T-helper 9 cell (primary cell): ENCODE measurements at places on chromosomes 11 and 22.
A peak's percentile ranks its signal among the peaks of the same experiment; 100 is the strongest.

DNA sequence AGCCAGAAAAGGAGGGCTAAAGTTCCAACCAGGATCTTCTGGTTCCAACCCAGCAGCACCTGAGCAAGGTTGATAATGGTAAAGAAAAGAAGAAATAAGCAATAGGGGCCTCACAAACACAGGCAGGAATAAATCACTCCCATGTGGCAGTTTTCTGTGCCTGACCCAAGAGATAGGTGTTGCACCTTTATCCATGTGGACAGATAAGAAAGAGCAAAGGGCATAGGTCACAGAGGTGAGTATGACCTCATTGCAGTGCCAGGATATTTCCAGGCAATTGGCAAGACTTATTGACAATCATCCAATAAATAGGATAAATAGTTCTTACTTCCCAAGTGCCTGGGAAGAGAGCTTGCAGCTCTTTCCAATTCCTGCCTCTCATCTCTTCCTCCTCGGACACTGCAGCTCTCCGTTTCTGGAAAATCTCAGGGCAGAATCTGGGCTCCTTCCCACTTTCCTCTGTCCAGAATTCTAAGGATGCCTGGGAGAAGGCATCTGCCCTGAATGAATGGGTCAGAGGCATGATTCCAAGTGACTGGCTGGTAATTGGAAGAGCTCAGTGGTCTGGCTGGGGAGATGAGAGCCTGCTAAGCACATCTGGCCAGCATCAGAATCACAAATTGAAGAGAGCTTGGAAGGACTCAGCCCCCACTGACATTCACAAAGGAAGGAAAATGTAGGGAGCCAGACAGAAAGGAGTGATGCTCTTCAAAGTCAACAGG, 14.5 kb upstream of the LRRC55 start:
- DNase-seq = no peak

- no peak for DNase-seq
Observed at GRCh38 chr11:15471048-15471894, 356.5 kb downstream of the INSC start.

DNA sequence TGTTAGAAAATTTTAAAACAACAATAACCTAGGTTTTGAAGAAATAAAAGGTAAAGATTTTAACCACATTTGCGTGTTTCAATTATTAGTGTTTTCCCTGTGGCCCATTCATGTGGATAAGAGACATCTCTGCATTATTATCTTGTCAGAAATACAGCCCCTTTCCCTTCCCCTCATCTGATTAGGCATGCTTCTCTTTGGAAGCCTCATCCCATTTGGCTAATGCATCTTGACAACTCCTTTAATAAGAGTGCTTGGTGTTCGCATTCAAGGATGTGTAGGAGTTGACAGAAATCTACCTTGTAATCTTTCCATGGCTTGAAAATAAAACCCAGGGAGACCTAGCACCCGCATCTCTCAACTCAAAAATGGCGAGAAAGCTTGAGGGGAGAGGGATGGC, 635.5 kb downstream of the NTM start:
- DNase-seq = no peak

DNA sequence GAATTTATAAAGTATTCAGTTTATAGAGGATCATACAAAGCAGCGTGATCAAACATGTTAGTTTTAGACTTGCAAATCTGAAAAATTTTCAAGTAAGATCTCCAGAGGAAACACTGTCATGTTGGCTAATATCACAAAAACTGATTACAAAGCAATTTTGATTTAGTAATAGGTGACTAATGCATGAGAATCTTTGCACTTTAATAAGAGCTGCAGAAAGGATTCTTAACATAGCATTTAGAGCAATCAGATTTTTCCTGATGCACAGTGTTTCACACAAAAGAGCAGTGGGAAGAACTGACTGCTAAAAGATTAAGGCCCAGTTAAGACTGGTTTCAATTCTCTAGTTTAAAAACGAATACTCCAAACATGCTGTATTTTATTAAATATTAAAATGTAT, 321.2 kb downstream of the GUCY1A2 start:
- no peak for DNase-seq

DNA sequence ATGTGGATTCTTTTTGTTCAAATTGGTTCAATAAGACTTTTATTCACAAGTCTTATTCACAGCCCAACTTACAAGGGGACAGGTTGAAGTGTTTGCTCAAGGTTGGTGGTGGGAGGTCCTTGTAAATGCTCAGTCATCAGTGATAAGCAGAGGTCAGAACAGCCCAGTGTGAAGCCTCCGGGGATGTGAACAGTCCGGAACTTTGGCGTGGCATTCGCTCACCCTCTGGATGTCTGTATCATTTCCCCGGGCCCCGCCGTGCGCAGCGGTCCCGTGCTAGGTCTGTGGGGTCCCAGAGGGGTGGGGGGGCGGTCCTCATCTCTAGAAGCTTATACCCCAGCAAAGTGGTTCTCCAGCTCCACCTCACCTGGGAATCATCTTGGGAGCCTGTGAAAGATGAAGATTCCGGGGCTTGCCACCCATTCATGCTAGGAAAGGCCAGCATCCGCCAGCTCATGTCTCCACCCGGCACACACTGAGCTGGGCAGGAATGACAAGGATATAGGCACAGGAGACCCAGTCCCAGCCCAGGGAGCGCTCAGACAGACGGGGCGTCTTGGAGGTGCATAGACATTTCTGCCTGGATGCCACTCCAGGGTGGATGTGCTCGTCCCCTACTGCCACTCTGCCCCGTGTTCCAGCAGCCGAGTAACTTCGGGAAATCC, 327.5 kb downstream of the TBC1D22A start:
- DNase-seq = no peak

DNA sequence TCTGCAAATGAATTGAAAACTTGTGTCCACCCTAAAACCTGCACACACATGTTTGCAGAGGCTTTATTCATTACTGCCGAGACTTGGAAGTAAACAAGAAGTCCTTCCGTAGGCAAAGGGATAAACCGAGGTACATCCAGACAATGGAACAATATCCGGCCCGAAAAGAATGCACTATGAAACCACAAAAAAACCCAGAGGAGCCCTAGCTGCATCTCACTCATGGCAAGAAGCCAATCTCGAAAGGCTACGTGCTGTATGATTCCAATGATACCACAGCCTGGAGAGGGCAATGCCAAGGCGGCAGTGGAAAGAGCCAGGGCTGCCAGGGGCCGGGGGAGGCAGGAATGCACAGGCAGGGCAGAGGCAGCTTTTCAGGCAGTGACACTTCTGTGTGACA, 3.2 kb upstream of the MRPL23 start:
- DNase-seq = no peak

- DNase-seq = no peak
Observed at GRCh38 chr11:74468058-74468457, 709 bp upstream of the KCNE3 start.

DNA sequence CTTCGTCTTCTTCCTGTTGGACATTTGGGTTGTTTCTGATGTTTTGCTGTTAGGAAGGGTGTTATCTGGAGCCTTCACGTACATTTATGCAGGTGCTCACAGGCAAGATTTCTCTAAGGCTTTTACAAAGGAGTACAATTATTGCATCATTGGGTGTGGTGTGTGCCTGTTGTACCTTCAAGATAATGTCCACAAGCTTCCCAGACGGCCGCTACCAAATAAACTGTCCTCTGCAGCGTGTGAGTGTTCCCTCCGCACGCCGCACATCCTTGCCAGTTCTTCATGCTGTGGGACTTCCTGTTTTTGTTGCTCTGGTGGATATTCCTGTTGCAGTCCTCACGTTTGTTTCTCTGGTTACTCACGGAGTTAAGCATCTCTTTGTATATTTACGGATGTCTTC, 133.3 kb downstream of the TBC1D22A start:
- no peak for DNase-seq

- no peak for DNase-seq
Observed at GRCh38 chr11:67022341-67022933, 497 bp upstream of the SYT12 start.

DNA sequence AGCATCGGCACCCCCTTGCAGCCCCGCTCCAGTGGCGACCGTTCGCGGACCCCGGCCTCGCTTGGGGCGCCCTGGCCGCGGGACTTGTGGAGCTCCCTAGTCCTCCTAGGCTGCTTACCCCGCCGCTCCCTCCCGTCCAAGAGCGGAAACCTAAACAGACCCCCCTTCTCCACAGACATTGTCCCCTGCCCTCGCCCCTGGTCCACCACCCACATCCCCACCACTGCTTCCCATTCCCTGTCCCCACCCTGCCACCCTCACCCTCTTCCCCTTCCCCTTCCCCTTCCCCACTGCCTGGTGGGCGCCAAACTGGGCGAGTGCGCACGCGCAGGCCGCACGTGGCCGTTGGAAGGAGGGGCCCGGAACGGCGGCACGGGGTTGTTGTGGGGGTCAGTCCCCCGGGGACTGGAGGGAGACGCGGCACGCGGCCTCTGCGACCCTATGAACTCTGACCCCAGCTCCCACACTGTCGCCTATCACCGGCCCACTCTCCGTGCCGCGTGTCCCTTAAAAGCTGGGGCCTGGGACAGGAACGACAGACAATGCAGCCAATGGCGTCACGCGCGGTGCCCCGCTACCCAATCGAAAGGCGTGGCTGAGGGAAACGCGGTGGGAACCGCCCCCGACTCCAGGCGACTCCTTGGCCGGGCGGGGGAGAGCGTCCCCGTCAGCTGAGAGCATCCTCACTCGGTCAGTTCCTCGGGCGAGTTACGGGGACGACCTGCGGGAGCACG, at the start of gene SNX32:
TSS of gene SNX32 (plus strand) at position 667 of the 734 bp plus-strand sequence. CDS start 103 bp downstream, outside the sequence.
- peak; percentile 89 for DNase-seq

DNA sequence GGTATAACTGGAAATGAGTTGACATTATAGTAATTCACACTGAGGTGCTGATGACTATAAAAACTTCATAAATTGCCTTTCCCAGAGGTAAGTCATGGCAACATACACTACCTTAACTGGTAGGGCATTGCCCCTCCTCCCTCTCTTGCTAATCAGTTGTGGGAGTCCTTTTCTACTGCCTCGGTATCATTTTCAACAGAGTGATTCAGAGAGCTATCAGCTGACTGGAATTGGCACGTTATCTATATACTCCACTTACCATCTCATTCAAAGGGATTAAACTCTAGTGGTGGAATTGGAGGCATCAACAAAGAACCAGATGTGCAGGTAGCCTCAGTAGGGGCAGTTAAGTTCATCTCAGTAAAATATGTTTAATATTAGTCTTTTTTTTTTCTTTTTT, 8.0 kb upstream of the NUP160 start:
- no peak for DNase-seq

DNA sequence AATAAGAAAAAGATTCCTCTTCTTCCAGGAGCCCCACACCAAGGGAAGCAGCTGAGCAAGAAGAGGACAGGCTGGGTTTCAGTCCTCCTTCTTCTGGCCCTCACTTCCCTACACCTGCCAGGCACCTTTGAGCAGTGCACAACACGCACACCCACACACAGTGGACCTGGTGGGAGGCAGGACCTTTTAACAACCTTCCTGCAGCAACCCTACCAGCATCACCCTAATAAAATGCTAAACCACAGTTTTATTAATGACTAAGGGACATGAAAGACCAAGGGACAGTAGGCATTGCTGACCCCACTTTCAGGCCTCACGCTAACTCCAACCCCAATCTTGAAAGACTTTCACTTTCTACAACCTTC, 12.2 kb downstream of the ARAP1 start:
- DNase-seq = no peak

GRCh38 chr11:36131721-36132397, 157.4 kb downstream of the COMMD9 start:
- DNase-seq = no peak

DNA sequence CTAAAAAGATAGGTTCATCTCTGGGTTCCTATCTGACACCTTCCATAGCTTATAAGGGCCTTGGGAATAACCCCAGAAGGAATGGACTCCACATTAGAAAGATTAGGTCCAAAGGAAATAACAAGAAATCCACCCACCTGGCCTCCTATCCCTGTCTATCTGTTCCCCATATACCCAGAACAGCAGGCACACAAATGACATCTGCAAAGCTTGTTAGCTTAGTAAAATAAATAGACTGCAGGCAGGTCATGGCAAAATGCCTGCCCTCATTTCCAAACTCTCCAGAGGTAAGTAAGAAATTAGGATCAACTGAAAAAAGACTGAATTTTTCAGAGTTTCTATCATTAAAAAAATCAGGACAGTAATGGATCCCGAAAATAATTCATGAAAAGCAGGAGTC, 489.5 kb downstream of the DLG2 start:
- no peak for DNase-seq

DNA sequence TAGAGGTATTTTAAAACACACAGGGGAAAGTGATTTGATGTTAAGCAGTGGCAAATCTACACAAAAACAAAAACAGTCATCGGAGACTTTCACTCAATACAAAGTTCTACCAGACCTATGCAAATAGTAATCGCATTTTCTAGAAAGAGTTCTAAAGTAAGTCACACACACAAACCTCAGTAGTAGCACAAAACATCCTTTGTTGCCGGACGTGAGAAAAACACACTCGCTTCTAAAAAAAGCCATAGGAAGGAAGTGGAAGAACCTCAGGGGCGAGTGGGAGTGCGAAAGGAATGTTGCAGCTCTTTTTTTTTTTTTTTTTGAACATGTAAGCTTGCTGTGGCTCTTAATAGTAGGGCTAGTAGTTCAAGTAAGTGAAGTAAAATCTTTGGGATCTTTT, 88.9 kb downstream of the MAML2 start:
- no peak for DNase-seq

DNA sequence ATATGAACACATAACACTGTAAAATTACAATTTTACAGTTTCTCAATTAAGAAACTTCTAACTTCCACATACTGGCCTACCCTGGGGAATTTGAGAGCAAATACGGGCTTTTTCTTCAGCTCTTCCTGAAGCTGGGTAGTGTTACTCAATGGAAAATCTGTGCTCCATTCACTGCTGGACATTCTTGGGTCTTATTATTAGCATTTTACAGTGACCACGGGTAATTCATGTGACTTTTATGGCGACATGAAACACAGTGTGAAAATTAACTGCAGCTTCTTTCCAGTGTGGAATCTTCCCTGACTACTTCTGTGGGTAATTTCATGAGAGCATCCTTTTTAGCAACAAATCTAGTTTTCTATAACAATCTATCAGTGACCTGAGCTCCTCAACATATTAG, 423.7 kb upstream of the ANO5 start:
- DNase-seq = no peak

- DNase-seq = no peak
Observed at GRCh38 chr22:28188178-28188879, 269.3 kb upstream of the PITPNB start.

GRCh38 chr11:80188076-80188627, 747.3 kb upstream of the TENM4 start:
- no peak for DNase-seq

DNA sequence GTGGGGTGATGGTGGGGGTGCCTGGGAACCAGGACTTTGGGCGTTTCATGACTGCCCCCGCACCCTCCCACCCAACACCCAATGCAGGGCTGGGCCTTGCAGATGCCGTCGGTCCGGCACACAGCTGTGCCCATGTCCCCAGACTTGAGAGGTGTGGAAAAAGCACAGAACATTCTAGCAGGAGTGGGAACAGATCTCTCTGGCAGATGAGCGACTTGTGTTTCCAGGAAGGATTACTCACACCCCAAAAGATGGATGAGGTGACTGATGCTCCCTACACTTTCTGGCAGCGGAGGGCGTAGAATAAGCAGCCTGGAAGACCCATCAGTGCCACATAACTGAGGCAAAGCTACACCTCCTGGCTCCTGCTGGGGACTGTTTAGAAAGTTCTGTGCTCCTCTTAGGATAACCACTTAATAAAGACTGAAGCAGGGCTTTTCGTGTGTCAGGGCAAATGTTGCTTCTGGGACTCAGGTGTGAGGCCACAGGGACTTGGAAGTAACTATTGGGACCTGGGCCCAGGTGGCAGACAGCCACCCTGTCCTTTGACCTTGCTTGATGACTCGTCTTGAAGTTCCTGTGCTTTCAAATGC, 24.2 kb downstream of the FBLN1 start:
- no peak for DNase-seq
